Stimulated activated CD4-positive, alpha-beta T cell treated with anti-CD3 and anti-CD28 coated beads, Interleukin-1b, Interleukin-23, amount 100 ng/mL, for 1 hour (primary cell): ENCODE measurements at places on chromosomes 11 and 22.

DNA sequence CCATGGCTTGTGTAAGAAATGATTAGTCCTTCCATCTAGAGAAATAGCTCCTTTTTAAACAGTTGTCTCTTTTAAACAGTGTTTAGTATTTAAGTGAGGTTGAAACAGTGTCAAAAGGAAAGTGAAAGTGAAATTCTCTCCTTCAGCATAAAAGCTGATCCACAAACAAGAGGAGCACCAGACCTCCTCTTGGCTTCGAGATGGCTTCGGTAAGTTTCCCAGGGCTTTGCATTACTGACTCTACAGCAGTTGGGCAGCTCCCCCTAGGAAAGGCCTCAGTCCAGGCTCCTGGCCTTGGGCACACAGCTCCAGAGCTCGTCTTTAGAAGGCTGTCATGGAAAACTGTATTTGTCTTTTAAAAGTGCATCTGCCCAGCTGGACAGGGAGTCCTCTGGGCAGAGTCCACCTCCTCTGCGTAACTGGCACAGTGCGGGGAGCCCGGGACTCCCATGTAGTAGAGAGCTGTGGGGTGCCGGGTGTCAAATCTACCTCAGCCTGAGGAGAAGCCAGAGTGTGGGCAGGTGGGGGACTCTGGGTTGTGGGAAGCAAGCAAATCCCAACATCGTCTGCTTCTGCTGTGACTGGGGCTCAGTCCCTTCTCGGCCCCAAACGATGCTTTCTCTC lies at the start of gene PLAAT4:
TSS of gene PLAAT4 (plus strand) at position 140 of the 624 bp plus-strand sequence. CDS start at position 201, 61 bp downstream.
- DNase-seq, result no peak

- DNase-seq, result no peak
Measured at GRCh38 chr11:15199693-15200092, 85.0 kb downstream of the INSC start.

GRCh38 chr11:103898065-103898464 lies 138.4 kb upstream of the DDI1 start:
- no peak for DNase-seq

- DNase-seq, result no peak
Measured at GRCh38 chr11:107017104-107017432, 1.2 kb downstream of the GUCY1A2 start.

GRCh38 chr11:67502328-67502979 lies 2.7 kb downstream of the PITPNM1 start:
- DNase-seq, result no peak

GRCh38 chr11:68159161-68159560 lies 38.0 kb upstream of the CHKA start:
- no peak for DNase-seq

GRCh38 chr11:107951155-107951554 lies 22.9 kb downstream of the RAB39A start:
- no peak for DNase-seq

GRCh38 chr11:131411636-131412035 lies 41.2 kb downstream of the NTM start:
- no peak for DNase-seq

DNA sequence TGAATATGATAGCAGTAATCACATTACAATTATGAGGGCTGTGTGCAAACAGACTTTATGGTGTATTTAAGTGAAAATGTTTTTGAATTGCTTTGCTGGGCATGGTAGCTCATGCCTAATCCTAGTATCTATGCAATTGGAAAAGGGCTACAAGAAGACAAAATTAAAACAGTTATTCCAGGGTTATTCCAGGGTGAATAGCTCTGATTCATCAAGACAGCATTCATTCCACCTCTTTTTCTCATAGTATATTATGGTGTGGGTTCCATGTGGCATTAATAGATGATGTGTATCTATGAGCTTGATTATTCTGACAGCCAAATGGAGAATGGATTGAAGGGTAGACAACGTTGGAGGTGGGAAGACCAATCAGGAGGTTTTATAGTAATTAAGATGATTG lies 12.1 kb upstream of the SIDT2 start:
- DNase-seq, result no peak

DNA sequence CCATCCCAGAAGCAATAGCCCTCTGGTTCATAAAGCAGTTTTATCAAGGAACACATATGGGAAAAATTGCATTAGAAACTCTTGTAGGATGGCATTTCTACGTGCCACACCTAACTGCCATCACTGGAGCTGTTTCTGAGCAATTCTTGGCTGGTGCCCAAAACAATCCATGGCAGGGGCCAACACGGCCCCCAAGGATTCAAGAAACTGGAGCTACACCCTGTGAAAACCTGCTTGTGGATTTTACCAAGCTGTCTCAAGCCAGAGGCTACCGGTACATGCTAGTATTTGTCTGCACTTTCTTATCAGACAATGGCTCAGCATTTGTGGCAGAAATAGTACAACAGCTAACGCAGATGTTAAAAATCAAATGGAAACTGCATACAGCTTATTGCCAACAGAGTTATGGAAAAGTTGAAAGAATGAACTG lies 42.4 kb upstream of the GLYAT start:
- no peak for DNase-seq

DNA sequence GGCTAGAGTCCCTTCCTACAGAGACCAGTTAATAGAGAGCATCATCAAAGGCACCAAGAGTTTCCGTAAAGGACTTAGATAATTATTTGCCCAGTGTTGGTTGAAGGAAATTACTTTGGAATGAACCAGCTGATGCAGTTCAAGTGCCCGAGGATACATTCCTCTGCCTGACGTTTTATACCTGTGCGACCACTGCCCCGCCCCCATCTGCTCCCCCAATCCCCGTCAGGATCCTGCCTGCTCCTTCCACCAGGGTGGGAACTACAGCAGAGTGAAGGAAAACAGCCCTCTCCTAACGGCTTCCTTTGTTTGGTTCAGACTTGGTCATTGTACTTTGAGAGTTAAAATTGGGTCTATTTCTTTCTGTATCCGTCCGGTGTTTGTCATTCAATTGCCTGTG lies 761.5 kb downstream of the NTM start:
- DNase-seq, result no peak

DNA sequence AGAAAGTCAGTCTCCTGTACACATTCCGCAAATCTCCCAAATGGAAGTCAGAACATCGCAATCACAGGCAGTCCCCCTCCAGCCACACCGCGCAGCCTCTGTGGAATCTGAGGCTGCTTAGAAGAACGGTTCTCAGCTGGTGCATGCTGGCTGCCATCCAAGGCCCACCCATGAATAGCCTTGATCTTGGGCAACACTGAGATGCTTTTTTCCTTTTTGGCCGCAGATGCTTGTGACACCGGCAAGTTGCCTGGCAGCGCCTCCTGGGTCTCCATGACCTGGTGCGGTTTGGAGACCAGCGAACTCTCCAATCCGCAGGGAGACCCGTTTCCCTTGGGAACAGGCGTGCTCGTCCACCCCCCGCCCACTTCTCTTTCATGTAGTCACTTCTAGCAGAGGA lies 26.3 kb upstream of the PHF21B start:
- DNase-seq, result no peak

DNA sequence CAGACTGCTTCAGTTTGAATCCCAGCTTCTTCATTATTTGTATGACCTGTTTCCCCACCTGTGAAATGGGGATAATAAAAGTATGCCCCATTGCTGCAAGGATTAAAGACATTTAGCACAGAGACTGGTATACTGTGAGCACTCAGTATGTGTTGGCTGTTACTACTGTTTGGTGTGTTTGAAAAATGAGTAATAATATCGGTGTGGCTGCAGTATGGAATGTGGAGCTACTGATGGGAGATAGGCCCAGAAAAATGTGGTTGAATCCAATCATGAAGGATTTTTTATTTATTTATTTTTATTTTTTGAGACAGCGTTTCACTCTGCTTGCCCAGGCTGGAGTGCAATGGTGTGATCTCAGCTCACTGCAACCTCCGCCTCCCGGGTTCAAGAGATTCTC lies 9.1 kb upstream of the C1QTNF4 start:
- DNase-seq, result no peak

GRCh38 chr11:9341638-9342178 lies 27.3 kb upstream of the TMEM41B start:
- no peak for DNase-seq

- no peak for DNase-seq
Measured at GRCh38 chr11:99349151-99349673, 328.5 kb downstream of the CNTN5 start.

DNA sequence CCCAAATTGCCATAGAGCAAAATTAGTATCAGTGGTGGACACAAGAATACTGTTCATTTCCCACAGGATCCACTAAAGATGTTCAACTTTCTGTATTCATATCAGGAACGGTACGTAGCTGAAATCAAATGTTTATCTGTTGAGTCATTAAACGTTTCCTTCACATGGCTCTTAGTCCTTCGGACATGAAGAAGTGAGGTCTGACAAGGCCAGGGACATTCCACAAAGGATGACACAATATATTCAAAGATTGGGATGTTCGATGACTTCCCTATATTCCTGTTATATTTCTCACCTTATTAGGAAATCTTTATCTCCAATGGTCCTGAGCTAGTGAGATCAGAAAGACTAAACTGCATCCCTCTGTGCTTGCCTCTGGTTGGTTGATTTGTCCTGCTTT lies 129.0 kb downstream of the ETS1 start:
- no peak for DNase-seq

DNA sequence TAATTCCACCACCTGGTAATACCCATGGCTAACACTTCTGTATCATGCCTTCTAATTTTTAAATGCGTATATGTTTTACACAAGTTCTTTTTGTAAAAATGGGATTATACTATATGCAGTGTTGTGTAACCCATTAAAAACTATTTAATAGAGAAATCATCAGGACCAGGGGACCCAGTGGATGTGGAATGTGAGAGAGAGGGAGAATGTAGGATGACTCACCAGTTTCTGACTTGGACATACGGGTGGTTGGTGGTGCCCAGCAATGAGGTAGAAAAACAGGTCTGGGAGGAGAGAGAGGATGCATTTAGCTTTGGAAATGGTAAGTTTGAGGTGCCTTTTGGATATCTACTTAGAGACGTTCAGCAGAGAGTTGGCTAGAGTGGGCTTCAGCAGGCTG lies 112.0 kb upstream of the TBCEL start:
- DNase-seq, result no peak

GRCh38 chr22:44920183-44920582 lies 89.6 kb downstream of the PHF21B start:
- no peak for DNase-seq

DNA sequence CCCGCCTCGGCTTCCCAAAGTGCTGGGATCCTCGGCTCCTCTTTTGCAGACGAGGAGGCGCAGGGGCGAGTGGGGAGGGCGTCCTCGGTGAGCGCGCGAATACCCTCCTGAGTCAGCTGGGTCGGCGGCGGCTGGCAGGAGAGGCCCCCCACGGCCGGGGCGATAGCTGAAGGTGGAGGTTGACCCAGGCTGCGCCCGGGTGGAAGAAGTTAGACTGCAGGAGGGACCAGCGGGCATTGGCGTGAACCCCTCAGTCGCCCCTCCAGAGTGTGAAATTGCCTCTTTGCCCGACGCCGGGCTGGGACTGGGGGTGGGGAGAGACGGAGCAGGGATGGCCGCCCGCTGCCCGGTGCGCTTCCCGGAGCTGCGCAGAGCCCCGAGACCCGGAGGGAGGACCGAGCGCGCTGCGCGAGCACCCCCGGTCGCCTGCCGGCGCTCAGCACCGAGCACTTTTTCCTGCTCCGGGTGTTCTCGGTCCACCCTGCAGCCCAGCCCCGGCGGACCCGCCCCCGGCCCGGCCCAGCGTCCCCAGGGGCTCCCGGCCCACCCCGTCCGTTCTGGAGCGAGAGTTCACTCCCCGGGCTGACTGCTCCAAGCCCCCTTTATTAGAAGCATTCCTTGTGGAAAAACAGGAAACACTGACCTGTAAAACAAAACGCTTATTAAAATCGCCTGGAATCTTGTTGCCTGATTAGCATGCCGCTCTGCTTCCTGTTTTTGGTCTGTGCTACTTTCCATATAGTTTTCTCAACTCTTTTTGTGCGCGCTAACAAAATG lies 13.7 kb upstream of the CPT1A start:
- DNase-seq, result no peak

GRCh38 chr11:36395978-36396736 lies 100.1 kb downstream of the PRR5L start:
- no peak for DNase-seq

DNA sequence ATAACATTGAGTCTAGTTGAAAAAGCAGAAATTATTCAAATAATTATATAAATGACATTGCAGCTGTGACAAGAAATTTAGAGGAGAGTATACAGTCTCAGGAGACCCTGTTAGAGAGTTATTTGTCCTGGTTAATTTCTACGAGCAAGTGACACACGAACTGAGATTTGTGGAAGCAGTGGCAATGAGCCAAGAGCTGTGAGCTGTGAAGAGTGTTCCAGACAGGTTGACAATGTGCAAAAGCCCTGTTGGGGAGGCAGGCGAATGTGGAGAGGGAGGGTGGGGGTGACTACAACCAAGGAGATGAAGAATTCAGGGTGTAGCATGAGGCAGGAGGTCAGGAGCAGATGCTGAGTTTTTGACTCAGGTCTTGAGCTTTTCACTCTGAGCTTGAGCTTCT lies 620.2 kb upstream of the TENM4 start:
- no peak for DNase-seq

DNA sequence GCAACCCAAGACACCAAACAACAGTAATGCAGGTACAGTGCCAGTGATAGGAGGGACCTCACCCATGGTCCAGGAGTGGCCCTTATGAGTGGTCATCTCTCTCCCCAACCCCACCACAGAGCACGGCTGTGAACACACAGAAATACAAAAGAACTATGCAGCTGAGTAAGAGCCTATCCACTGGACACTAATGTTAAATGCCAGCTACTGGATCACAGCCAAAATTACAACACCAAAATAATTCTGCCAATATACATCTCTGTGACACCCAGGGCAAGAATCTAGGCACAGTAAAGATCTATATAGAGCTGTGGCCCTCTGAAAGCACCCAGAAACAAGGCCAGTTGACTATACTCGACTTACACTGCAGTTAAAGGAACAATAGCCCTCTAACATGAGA lies 22.8 kb upstream of the GPR83 start:
- DNase-seq, result no peak

DNA sequence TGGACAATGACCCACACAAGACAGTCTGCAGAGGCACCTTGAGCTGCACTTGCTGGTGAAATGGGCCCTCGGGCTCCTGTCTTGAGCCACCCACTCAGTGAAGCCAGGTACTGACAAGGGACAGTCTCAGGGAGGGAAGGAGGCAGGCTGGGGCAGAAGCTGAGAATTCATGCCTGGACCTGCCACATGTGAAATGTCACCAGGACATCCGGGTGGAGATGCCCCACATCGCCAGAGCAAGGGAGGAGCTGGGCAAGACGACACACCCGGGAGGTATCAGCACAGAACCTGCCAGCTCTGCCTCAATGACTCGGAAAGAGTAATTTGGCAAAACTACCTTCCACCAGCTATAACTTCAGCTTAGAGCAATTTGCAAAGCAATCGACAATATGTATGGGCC lies 23.5 kb downstream of the CPT1A start:
- DNase-seq, result no peak

- no peak for DNase-seq
Measured at GRCh38 chr22:38208551-38208968, 6.8 kb downstream of the MAFF start.

DNA sequence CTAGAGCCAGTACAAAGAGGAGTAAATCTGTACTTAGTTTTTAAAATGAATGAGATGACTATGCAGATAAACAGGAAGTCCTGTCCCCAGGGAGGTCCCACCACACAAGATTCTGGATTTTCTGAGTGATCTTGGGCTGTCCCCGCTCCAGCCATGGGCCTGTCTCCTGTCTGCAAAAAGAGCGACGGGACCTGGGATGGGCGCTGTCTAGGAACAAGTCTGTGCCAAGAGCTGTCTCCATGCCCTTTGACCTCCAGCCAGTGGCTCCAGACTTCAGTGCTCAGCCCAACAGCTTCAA lies 6.0 kb downstream of the CSNK1E start:
- DNase-seq, result no peak

GRCh38 chr11:123437236-123437979 lies 7.3 kb downstream of the GRAMD1B start:
- no peak for DNase-seq
